ENCODE measurements at places on chromosomes 5 and 9.
A peak's percentile ranks its signal among the peaks of the same experiment; 100 is the strongest.

DNA sequence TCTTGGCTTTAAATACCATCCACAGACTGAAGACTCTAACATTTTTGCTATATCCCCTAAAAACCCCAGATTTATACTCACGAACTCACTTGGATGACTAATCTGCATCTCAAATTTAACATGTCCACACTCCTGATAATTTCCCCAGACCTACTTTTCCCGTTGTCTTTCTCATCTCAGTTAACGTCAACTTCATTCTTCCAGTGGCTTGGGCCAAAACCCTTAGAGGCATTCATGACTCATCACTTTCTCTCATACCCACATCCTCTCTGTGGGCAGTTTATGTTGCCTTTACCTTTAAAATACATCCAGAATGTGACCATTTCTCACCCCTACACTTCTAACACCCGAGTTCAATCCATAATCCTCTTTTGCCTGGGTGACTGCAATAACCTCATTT, 96.7 kb downstream of the EDIL3 start:
- DNase-seq = no peak

DNA sequence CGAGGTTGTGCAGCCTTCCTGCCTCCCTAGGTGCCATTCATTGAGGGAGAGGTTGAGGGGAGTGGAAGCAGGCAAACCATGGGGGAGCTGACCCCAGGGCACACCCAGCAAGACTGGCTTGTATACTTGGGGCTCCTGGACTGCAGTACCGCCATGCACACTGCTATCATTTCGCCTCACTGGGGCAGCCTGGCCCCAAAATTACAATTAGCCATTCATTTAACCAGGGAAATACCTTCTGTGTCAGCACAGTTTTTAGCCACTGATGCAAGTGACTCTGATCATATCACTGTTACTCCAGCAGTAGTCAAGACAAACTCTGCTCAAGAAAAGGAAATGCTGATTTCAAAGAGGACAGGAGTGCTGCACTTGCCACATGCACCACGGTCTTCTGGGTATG, 109.7 kb downstream of the TRIO start:
- DNase-seq = no peak

- DNase-seq = no peak
Measured at GRCh38 chr5:61087921-61088320, 74.3 kb downstream of the SMIM15 start.

DNA sequence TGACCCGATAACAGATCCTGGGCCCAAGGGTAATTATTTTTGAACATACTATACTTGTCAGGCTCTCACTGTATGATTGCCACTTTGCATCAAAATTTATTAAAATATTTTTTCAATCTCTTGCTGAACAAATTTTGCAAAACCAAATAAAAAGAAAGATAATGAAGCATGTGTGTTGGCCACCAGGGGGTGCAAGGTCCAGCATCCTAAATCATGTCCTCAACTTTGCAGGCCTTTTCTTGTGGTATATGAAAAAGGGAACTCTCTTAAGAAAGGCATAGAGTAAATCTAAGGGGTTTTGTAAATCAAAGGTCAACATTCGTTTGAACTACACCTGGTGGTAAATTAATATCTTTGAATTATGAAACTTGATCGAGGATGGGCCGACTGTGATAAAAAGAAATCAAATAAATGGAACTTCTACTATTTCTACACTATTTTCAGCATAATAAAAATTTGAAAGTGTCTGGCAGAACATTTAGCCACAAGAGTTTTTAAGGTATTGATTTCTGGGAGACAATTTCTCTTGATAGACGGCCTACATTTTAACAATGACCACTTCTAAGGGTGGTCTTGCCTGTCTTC, 676.5 kb downstream of the DMRTA1 start:
- DNase-seq = no peak

DNA sequence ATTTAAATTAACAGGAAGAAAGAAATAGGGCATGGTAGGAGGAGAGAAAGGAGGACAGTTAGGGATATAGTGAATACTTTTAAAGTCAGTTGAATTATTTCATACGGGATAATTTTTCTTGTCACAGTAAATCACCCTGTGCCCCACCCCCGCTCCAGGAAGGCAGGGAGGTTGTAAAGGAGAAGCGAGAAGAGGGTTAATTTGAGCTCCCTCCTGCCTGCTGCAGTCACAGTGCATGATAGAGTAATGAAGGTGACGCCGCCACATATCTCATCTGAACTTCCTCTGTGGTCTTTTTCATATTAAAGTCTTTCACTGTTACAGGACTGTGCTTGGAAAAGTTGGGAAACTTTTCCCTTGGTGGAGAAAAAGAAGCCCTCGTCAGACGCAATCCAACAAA, 896 bp upstream of the PCSK5 start:
- no peak for DNase-seq

DNA sequence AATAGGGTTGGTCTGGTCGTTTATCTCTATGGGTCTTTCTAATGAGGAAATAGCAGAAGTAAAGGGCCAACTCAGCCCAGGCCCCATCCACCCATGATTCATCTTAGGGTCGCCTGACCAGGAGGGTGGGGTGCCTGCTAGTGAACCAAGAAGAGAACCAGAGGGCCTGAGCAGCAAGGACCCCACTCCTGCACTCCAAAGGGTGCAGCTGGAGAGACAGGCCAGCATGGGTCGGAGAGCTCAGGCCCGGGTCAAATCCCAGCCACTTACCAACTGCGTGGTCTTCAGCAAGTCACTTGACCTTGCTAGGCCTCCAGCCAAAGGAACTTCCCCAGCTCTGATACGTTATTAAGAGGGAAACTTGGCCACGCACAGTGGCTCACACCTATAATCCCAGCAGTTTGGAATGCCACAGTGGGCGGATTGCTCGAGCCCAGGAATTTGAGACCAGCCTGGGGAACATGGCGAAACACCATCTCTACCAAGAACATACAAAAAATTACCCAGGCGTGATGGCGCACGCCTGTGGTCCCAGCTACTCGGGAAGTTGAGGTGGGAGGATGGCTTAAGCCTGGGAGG, 4.3 kb downstream of the BBLN start:
- DNase-seq = no peak

DNA sequence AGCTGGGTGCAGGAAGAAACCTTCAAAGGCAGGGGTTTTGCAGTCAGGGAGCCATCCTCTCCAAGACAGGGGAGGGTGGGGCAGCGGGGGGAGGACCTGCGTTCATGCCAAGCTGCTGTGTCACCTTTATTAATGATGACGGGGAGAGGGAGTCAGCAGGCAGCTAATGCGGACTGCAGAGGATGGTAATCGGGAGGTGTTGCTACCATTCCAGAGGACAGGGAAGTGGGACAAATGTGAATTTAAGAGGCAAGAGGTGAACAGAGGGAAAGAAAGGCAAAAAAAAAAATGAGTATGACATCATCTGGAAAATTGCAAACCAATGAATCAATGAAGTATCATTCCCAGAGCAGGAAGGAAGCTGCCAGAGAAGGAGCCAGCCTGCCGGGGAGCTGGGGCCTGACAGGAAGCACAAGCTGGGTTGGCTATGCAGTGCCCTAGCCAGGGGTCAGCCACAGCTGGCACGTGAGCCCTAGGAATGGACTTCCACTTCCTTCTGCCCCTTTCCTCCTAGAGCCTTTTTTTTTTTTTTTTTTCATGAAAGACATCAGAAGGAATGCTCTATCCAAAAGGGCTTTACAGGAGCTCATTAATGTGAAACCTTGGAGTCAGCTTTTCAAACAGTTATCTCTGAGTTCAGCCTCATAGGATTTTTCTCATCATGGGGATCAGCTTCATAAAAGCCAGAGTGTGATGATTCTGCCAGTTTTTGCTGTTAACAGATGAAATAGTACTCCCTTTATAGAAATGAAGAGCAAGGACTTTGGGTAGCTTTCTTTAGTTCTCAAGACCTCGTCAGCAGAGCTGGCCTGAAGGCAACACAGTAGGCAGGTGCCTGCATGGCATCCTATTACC, 9.2 kb downstream of the INSYN2B start:
- DNase-seq = peak; percentile 47

DNA sequence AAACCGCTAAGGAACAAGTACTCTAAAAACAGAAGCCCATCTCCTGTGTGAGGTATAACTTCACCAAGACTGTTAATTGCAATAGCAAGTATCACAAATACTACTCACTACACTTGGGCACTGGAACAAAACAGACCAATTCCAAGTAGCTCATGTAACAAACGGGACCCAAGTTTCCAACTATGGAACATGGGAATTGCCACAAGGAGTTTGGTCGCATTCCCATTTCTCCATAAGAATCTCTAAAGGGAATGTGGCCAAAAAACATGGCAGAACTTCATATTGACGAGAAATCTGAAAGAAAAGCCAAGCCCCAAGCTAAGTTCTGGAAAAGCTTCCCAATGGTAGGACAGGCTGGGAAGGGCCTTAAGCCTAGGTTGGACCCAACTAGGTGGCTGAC, 162.5 kb downstream of the MAPKAP1 start:
- DNase-seq = no peak

GRCh38 chr9:21153336-21154017, 11.8 kb upstream of the IFNW1 start:
- DNase-seq = no peak

DNA sequence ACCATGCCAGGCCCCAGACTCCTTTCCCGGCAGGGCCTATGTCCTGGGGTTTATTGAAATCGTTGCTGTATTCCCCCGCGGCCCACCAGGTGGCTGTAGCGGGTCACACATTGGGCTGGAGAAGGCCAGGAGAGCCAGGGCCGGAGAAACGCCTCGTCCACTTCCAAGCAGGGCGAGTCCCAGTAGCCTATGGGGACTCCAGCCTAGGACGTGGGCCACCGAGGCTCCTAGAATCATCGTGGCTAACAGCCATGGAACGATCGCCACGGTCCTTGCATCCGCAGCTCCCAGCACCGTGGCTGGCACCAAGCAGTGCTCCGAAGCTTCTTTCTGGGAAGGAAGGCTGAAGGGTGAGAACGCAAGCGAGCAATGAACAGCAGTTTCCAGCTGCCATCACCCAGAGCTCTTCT, 87.7 kb downstream of the ENTREP1 start:
- DNase-seq = peak; percentile 75

DNA sequence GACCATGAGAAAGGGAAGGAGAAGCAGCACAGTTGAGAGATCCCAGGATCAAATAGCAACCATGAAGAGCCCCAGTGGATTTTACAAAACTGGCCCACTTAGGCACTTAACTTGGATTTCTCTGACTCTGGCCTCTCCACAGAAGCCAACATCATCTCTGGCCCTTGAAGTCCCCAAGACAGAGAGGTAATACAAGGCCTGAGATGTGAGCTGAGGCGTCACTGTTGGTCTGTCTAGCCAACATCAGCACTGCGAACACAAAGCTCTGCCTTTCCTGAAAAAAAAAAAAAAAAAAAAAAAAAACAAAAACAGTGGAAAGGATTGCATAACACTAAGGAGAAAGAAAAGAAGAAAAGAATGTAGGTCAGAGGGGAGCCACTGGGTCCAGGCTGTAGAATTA, 378.3 kb downstream of the BRINP1 start:
- DNase-seq = no peak

- DNase-seq = no peak
Measured at GRCh38 chr5:143679777-143680176, 132.2 kb upstream of the HMHB1 start.

DNA sequence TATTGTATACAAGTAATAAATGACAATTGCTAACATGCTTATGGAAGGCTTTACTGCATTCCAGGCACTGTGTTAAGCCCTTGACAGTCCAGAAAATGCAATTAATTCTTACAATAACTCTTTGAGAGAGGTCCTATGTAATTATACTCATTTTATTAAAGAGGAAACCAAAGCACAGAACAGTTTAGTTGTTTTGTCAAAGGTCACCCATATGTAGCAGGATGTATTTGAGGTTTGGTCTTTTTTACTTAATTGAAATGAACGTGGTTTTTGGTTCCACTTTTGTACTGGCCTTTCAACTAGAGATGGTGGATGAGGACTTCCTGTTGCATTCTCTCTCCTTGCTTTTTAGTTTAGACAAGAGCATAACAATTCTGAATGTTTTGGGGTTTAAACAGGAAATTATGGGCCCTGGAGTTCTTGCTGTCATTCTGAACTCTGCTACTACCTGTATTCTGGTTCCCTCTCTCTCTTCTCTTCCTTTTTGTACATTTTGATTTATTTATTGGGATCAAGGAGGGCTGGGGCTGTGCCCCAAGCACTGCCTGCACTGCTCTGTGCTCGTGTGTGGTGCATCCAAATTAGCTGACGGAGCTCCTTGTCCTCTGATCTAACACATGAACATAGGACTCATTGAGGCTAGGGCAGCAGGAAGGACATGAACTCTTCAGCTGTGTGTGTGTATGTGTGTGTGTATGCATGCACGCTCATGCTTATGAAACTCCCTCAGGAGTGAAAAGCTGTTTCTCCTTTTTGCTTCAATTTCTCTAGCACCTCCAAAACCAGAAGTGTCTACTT, 47.4 kb downstream of the SLC28A3 start:
- DNase-seq = no peak

DNA sequence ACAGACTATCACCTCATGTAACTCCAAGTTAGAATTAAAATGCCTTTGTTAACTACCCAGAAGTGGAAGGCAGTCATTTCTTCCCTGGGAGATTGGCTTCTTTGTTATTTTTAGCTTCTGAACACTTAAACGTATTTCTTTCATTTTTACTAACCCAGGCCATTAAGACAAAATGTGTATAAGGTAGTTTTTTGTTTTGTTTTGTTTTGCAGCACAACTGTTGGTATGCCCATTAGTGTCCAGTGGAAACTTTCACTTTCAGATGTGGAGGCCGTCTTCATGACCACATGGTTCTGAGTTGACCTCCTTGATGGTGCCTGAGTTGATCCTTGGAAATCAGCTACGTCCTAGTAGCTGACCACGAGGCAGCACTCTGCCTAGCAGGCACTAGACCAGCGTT, 264.6 kb upstream of the ZNF608 start:
- no peak for DNase-seq

GRCh38 chr5:133469846-133470245, 142.5 kb downstream of the FSTL4 start:
- no peak for DNase-seq

DNA sequence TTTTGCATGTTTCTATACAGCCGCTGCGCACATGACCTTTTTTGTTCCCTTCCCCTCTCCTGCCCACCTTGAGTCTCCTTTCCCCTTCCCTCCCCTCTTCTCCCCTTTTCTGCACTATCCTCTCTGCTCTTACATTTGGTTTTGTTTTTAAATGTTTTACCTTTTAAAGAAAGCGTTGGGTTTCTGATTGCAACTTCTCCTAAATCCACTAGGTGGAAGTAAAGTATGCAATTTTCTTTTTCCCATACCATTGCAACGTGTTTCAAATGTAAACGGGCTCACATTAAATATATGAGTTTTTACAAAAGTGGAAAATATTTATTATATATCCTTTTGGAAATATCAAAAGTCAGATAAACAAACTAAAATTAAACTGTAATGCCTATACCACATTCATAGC, 500.9 kb downstream of the DIRAS2 start:
- DNase-seq = no peak

DNA sequence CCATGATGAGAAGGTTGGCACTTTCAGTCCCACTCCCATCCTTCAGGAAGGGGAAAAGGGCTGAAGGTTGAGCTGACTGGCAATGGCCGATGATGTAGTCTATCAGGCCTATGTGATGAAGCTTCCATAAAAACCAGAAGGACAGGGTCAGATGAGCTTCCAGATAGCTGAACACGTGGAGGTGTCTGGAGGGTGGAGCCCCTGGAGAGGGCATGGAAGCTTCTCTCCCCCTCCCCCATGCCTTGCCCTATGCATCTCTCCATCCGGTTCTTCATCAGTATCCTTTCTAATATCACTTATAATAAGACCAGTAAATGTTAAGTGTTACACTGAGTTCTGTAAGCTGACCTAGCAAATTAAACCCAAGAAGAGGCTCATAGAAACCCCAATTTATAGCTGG, 32.6 kb upstream of the SMU1 start:
- DNase-seq = no peak

All from left lobe of liver (tissue), 2 donors.